ENCODE measurements at places on chromosomes 11 and 22.

GRCh38 chr11:73662445-73663157, 16.2 kb downstream of the PLEKHB1 start:
- no peak for DNase-seq

DNA sequence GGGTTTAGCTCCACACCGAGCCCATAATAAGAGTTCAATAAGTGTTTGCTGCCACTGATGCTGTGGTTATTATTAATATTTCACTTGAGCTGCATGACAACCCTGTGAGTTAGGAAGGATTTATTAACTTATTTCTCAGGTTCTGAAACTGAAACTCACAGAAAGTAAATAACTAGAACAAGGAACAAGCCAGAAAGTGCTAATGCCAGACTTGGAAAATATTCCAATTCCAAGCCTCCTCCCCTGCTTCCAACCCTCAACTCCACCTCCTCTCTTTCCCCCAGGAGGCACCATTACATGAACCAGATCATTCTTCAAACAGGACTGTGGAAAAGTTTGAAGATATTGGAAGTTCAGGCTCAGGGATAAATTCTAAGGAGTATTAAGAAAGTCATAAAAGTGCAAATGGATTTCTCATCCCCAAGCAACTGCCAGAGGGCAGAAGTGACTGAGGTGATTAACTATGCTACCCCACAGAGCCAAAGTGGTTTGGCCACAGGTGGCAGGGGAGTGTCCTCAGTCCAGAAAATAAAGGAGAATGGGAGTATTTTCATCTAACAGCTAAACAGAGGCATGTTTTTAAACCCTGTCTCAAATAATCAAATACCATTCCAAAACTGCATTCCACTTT, 3.2 kb upstream of the FJX1 start:
- no peak for DNase-seq

GRCh38 chr11:110645253-110645652, 67.0 kb downstream of the ARHGAP20 start:
- DNase-seq, result no peak

DNA sequence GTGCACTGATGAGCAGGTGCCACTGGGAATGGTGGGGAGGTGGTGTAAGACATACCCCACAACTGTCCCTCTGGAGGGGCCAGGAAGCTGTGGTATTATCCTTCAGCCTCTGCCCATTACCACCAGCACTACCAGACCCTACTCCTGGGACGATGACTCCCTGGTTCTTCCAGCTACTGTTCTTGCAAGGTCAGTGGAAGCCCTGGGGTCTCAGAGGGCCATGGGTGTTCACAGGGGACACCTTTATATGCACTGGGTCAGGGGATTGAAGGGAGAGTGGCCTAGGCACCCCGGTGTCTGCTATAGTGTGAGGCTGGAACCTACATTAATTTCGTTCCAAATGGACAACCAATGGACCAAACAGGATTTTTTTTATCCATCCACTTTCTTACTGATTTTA, 102.1 kb downstream of the RPS6KA4 start:
- no peak for DNase-seq

GRCh38 chr11:72981080-72981479, 161.0 kb downstream of the FCHSD2 start:
- no peak for DNase-seq

DNA sequence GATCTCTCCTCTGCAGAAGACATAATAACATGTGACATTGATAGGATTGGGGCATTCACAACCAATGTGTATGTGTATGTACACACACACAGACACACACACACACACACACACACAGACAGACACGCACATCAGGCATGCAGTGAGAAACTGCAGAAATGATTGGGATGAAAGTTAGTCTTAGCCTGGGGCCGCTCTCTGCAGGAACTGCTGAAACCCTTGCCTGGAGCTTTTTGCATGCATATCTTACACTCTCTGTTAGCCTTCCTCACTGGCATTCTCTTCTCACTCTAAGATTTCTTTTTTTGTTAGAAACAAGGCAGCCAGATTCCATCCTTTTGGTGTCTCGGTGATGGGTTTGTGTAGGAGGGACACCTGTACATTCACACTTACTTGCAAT, 337.9 kb downstream of the NELL1 start:
- no peak for DNase-seq

- DNase-seq, result no peak
Observed at GRCh38 chr22:36073476-36073875, 44.9 kb upstream of the RBFOX2 start.

DNA sequence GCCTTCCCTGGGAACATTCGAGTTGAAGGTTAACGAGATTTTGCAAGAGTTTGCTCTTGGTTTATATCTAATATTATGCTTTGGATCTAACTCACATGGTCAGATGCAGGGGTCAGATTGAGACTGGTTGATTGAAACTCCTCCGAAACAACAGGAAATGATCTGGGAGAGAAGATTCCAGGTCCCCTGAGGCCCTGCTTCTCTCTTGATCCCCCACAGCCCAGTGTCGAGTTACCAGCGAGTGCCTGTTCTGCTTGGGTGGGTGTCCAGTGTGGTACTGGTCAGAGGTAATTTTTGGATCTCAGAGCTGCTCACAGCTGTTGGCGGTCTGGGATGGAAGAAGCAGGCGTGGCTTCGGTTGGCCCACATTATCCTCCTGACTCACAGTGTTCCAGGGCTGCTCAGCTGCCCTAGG, 9.2 kb downstream of the FBLN1 start:
- DNase-seq, result no peak

- DNase-seq, result no peak
Observed at GRCh38 chr11:65317025-65317786, 2.5 kb downstream of the CDC42EP2 start.

GRCh38 chr11:5288108-5288905, 13.4 kb downstream of the OR51B4 start:
- DNase-seq, result no peak

- DNase-seq, result no peak
Observed at GRCh38 chr11:9222654-9223053, 42.5 kb downstream of the DENND5A start.

GRCh38 chr11:762421-763072, 14.7 kb downstream of the GATD1 start:
- DNase-seq, result no peak

DNA sequence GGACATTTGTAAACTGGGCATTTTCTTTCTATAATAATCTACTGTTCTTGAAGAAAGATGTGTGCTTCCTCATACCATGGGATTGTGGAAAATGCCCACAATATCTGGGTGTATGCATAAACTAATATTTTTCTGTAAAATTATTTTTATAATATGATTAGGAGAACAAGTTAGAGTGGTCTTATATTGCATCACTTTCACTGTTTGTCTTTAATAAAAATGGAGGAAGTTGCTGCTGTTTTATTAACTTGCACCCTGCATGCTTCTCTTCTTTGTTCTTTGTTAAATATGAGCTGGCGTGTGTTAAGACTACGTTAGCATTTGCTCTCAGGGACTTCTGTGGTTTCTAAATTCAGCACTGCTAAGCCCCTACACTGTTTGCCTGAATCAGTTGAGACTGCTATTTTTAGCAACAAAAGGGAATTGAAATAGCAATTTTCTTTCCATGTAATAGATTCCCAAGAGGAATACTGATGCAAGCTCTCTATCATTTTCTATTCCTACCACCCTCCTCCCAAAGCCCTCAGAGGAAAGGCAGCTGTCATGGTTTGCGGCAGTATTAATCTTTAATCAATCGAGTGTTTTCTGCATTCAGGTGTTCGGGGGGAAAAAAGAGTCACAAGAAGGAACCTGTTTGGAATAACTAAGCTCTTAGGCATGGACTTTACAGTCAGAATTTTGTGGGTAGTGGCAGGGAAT, 56.1 kb downstream of the HSD17B12 start:
- DNase-seq, result no peak

- no peak for DNase-seq
Observed at GRCh38 chr22:47309476-47309875, 547.0 kb downstream of the TBC1D22A start.

- no peak for DNase-seq
Observed at GRCh38 chr22:36107436-36107835, 53.1 kb downstream of the APOL3 start.

DNA sequence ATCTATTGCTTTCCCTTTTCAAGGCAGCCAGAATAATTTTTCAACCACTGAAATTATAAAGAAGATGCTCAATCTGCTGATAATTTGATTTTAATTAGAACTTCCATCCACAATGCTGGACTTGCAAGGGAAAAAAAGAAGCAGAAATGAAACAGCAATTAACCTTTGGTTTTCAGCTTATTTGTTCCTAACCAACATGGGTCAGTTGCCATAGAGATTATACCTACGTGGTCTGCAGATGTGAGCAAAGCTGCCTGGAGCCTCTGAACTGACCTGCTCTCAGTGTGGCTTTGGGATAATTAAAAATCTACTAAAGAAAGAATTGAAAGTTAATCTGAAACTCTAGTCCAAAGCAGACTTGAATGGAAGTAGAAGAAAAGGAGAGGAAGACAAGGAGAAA, 195.7 kb upstream of the API5 start:
- DNase-seq, result no peak

- no peak for DNase-seq
Observed at GRCh38 chr11:27217948-27218420, 145.0 kb downstream of the CCDC34 start.

DNA sequence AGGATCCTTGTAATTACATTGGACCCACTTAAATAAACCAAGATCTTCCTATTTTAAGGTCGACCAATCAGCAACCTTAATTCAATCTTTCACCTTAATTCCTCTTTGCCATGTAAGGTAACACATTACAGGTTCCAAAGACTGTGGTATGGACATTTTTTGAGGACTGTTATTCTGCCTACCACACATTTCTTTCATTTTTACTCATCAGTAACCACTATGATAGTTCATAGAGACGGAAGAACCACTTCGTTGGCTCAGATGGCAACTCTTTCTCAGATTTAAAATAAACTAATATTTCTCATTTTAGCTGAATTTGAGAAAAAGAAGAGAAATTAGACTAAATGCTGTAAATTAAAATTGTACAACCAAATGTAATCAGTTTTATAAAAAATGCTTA, 96.3 kb downstream of the PAX6 start:
- DNase-seq, result no peak

- no peak for DNase-seq
Observed at GRCh38 chr11:2704356-2704755, 4.6 kb upstream of the KCNQ1OT1 start.

GRCh38 chr22:47307822-47308221, 545.4 kb downstream of the TBC1D22A start:
- no peak for DNase-seq

Measured in stimulated activated CD8-positive, alpha-beta memory T cell treated with anti-CD3 and anti-CD28 coated beads, Interleukin-4, amount 100 ng/mL, for 1 hour (primary cell).